ENCODE measurements at places on chromosomes 2 and 18.

- DNase-seq, result no peak
Measured at GRCh38 chr2:218878926-218879761, 1.5 kb upstream of the WNT10A start.

- DNase-seq, result peak; percentile 97
Measured at GRCh38 chr2:12619975-12620374, 96.8 kb upstream of the TRIB2 start.

GRCh38 chr2:109287838-109288237 lies 158.8 kb downstream of the SH3RF3 start:
- no peak for DNase-seq

DNA sequence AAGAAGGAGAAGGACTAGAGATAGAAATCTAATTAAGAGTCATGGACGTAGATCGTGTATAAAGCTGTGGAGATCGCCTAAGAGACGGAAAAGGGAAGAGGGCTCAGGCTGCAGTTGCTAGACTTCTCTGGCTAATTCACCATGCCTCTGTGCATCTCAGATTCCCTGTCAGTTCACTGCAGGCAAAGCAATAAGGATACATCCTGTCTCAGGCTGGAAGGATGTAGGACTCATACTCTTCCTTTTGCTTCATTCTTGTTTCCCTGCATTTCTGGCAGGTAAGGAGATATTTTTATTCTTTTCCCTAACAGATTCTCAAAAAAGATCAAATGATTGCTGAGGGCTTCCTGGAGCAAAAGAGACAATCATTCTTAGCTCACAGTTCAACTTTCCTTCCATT lies 112.5 kb downstream of the AP1S3 start:
- peak; percentile 32 for DNase-seq

- DNase-seq, result no peak
Measured at GRCh38 chr18:8562919-8563318, 46.3 kb upstream of the RAB12 start.

- no peak for DNase-seq
Measured at GRCh38 chr2:232890896-232891601, 21.0 kb downstream of the SNORC start.

GRCh38 chr18:47166294-47166693 lies 9.9 kb downstream of the IER3IP1 start:
- DNase-seq, result no peak

DNA sequence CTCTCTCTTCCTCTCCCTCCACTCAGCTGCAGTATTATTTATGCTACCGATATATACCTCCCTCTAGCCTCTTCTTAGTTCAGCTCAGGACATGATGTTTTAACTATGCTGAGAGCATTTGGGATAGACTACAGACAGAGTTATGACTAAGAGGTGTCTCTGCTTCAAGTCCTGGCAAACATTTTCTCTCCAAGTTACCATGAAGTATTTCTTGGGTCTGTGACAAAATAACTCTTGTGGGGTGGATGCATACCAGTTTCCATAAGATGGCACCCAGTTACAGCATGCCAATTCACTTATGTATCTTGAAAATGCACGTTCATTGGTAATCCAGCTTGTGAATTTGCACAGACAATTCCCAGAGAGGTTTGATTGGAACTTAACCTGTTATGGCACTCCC lies 737.6 kb downstream of the SLC4A3 start:
- DNase-seq, result peak; percentile 70

GRCh38 chr2:212730994-212731393 lies 192.4 kb upstream of the ERBB4 start:
- DNase-seq, result no peak

- peak; percentile 35 for DNase-seq
Measured at GRCh38 chr2:24972315-24972961, 683 bp upstream of the DNAJC27 start.

- peak; percentile 54 for DNase-seq
Measured at GRCh38 chr18:56139792-56140254, 498.6 kb downstream of the TXNL1 start.

DNA sequence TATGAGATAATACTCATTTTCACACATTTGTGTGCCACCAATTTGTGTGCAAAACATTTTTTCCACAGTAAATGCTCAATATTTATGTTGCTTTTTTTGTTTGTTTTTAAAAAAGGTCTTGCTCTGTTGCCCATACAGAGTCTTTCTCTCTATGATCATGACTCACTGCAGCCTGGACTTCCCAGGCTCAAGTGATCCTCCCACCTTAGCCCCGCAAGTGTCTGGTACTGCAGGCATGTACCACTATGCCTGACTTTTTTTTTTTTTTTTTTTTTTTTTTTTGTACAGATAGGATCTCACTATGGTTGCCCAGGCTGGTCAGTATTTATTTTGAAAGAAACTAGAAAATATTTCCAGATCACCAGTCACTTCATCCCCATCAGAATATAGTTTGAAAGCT lies 297.8 kb upstream of the GYPC start:
- no peak for DNase-seq

DNA sequence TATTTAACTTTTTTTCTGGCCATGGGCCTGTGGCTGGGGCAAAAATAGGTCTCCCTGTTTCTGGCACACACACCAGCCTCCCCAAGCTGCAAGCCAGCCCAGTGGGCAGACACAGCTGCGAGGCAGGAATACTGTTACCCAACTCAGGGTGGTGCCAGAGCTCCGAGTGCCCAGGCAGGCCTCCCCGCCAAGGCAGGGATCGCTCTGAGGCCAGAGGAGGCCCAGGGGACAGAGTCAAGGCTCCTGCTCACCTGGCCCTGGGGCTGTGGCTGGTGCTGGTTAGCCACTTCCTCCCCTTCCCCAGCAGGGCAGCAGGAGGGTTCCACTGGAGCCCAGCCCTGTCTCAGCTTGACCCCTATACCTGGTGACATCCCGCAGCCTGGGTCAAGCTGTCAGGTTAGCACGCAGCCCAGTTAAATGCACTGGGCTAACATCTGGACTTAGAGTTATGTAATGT lies 67.1 kb upstream of the EPAS1 start:
- no peak for DNase-seq

GRCh38 chr2:12534646-12535263 lies 182.0 kb upstream of the TRIB2 start:
- DNase-seq, result peak; percentile 97

DNA sequence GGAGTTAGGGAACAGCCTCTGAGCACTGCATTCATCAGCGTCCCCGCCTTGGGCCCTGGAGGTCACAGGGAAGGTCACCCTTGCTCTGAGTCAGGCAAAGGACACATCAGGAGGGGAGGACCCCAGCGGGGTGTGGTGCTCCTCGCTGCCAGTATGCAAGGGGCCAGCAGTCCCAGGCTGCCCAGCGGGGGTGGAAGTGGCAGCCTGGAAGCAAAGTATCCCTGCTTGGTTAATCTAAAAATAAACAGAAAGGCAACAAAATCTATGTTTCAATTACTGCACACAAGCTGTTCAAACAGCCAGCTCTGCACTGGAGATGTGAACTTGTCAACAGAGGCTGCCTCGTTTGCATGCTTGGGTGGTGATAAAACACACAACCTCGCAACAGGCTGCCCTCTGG lies 164.1 kb downstream of the KLHL29 start:
- DNase-seq, result no peak

- peak; percentile 18 for DNase-seq
Measured at GRCh38 chr2:158777077-158777476, 18.0 kb upstream of the DAPL1 start.

GRCh38 chr2:118815314-118815713 lies 32.1 kb downstream of the EN1 start:
- DNase-seq, result no peak

- no peak for DNase-seq
Measured at GRCh38 chr2:69168144-69168813, 155.3 kb downstream of the ANTXR1 start.

DNA sequence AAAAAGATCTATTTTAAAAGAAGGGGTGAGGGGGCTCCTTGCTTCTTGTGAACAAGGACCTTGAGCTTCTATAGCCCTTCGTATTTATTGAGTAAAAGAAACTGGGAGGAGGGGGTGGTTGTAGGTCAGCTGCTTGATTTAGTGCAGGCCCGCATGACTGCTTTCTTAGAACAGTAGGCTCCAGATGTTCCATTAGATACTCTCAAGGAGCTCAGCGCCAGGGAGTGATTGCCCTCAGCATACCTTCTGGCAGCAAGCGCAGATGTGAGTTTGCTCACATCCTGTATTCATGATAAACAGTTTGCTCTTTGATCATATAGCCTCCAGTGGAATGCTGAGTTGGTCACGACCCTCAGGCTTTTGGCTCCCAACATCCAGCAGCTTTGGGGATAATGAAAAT lies 108.9 kb upstream of the XPO1 start:
- peak; percentile 79 for DNase-seq

DNA sequence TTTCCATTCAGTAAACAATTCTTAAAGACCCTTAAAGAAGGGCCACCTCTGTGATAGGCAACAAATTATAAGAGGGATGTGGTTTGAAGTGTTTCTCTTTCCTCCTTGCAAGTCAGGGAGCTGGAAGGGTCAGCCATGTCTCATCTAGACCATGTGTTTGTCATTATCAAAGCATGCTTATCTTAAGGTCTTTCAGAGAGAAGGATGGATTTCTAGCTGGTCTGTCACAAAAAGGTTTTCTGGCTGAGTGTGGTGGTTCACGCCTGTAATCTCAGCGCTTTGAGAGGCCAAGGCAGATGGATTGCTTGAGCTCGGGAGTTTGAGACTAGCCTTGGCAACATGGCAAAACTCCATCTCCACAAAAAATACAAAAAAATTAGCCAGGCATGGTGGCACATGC lies 59.2 kb upstream of the PEX13 start:
- peak; percentile 52 for DNase-seq

GRCh38 chr2:235445116-235445515 lies 48.7 kb upstream of the AGAP1 start:
- no peak for DNase-seq

DNA sequence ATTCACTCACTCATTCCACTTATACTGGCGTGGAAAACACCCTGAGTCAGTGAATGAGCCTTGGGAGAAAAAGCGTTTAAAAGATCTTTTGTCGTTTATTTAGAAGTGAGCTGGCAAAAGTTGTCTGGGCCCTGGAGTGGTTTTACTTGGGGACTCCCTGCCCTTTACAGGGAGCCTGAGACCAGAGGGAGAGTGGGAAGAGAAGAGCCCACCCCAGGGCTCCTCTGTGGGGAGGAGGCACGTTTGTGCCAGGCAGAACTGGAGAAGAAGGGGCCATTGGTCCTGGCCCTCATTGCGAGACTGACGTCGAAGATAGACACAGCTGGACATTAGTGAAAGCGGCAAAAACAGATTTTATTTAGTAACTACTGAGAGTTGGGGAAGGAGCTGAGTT lies 25.7 kb downstream of the DCDC2C start:
- no peak for DNase-seq

GRCh38 chr2:126220331-126220730 lies 435.6 kb upstream of the GYPC start:
- peak; percentile 1 for DNase-seq

- DNase-seq, result no peak
Measured at GRCh38 chr18:56267334-56267733, 371.1 kb downstream of the TXNL1 start.

DNA sequence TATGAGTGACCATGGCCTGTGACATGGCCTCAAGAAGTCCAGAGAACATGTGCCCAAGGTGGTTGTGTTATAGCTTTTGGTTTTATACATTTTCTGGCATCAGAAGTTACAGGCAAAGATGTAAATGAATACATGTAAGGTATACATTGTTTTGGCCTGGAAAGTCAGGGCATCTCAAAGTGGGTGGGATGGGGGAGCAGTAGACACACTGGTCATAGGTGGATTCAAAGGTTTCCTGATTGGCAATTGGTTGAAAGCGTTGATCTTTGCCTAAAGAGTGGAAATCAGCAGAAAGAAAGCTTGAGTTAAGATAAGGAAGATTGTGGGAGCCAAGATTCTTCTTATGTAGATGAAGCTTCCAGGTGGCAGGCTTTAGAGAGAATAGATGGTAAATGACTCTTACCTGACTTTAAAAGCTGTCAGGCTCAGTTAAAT lies 62.1 kb upstream of the DYNAP start:
- DNase-seq, result no peak

- DNase-seq, result no peak
Measured at GRCh38 chr2:118850168-118850900, 2.9 kb upstream of the EN1 start.

DNA sequence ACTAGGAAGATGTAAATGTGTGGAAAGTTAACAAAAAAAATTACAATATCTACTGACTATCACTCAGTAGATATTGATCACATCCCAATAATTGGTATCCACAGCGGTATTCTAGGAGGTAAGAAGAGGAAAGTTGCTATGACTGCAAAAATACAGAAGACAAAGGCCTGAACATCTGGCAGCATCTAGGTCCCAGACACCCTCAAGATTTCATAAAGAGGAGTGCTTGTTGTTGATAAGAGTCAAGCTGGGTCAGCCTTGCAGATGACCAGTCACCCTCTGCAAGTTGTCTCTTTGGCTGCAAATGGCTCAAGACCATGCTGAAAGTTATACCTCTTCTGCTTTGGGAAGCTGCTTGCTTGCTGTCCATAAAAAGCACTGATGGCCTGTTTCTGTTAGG lies 228.4 kb upstream of the FBXO11 start:
- no peak for DNase-seq

DNA sequence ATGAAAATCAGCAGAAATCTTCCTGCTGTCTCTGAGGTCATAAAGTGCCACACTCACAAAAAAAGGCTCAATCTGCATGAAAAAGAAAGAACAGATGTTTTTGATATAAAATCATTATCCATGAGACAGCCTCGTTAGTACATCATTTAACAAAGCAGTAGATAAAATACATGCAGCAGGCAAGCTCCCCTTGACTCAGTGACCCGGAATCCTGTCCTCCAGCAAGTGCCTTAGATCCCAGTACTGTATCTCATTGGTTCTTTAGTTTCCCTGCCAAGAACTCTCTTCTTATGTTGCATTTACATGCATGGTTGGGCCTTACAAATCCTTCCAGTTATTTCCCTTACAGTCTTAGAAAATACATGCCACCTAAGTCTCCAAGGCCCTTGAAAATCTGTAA lies 148.9 kb upstream of the CCDC195 start:
- DNase-seq, result peak; percentile 34

DNA sequence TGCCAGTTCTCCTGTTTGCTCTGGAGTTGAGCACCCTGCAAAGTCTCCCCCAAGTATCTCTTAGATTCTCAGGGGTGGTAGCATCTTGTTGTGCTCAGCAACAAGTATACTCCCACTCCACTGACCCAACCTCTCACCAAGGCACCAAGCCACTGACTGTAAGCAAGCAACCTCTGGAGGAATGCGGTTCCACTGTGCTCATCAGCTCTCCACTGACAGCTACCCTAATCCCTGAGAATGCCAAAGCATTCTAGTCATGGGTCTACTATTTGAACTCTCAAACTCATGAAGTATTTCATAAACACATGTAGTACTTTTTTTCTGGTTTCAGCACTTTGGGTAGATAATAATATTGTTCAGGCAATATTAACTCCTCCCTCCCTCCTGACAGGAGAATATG lies 170.0 kb downstream of the EPHA4 start:
- peak; percentile 10 for DNase-seq

GRCh38 chr18:4986066-4986465 lies 211.0 kb downstream of the AKAIN1 start:
- DNase-seq, result no peak

DNA sequence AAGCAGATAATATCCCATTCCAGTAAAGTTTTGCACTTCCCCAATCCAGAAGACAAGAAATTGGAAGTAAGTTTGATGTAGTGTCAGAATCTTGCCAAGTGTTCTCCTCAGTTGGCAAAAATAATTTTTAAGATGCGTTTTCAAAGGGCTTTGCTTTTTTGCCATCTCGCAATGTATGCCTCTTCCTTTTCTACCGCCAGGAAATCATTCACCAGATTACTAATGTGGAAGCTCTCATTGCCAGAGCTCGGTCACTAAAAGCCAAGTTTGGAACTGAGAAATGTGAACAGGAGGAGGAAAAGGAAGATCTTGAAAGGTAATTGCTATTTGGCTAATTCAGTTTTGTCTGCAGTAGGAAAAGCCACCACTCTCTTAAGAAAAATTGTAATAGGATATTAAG lies 110.7 kb downstream of the RAB3GAP1 start:
- no peak for DNase-seq
